AG10803 (cell line): ENCODE measurements at places on chromosomes 4 and X.

DNA sequence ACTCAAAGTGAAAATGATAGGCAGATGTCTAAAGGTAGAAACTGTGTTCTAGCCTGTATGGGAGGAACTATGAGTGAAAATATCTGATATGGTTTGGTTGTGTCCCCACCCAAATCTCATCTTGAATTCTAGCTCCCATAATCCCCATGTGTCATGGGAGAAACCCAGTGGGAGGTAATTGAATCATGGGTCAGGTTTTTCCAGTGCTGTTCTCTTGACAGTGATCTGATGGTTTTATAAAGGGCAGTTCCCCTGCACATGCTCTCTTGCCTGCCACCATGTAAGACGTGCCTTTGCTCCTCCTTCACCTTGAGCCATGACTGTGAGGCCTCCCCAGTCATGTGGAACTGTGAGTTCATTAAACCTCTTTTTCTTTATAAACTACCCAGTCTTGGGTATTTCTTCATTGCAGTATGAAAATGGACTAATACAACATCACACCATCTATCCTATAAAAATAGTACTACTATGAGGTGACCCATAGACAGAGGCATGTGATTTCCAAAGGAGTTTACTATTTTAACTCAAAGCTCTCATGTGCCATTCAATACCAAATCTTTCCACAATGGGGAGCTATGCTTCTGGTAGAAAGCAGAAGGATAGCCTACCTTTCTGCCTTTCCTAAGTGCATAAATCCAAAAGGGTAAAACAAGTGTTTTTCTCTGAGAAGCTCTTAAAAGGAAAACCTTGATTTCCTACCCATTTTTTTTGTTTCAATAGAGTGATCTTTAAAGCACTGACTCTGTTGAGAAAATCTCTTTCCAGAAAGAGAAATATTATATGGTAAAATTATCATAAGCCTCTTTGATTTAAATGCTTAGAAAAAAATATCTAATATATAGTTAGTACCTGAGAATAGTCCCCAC, 38.8 kb downstream of the SEC31A start:
- peak; percentile 29 for DNase-seq

DNA sequence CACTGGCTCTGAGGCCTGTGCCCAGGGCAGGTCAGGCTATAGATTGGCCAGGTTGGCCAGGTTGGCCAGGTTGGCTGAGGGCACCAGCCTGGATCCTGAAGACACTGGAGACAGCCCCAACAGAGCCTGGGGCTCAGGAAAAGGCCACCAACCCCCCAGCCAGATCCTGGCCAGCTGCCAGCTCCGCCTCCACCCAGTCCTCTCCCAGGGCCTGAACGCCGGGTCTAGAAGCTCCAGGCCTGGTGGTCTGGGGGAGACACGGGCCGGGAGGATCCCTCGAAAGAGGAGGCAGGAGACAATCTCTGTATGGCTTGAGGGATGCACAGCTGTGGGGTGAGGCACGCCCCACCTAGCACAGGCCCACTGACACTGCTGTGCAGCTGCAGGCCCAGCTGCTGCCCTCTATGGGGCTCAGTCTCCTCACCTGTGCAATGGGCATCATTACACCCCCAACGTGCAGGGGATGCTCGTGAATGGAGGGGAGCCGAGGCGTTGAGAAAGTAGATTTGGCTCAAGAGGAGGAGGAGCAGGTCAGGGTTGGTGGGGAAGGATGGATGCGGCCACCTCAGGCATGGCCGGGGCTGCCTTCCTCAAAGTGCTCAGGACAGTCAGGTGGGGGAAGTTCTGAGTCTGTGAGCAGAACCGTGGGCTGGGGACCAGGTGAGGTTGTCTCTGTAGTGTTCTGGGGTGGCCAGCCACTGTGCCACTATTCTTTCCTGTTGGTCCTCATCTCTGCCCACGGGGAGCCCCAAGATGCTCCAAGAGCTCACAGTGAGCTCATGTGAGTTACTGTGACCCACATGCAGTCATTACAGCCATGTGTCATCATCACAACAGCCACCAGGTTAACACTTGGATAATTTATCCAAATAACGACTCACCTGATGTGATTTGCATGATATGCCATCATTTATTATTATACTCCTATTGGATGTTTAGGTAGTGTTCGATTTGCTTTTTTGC, 10.8 kb upstream of the GAGE10 start:
- DNase-seq: no peak

GRCh38 chr4:38762560-38762959, 20.2 kb downstream of the TLR10 start:
- DNase-seq: no peak

DNA sequence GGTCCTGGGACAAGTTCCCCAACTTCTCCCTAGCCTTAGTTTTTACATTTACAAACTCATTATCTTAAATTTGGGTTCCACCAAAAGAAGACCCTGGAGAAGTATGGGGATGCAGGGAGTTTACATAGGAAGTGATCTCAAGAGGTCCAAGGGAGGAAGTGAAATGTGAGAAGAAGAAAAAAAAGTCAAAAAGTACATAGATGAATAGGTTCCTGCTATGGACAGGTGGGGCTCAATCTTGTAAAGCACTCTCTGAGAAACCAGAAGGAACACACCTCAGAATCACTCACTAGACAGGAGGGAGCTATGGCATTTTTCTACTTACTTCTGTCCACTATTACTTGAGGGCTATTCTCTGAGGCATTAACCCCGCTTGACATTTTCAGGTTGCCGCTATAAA, 56.6 kb downstream of the ARHGAP6 start:
- DNase-seq: no peak

GRCh38 chr4:124970011-124970410, 257.5 kb upstream of the ANKRD50 start:
- peak; percentile 59 for DNase-seq

GRCh38 chr4:140740422-140740821, 15.8 kb downstream of the TBC1D9 start:
- DNase-seq: no peak

DNA sequence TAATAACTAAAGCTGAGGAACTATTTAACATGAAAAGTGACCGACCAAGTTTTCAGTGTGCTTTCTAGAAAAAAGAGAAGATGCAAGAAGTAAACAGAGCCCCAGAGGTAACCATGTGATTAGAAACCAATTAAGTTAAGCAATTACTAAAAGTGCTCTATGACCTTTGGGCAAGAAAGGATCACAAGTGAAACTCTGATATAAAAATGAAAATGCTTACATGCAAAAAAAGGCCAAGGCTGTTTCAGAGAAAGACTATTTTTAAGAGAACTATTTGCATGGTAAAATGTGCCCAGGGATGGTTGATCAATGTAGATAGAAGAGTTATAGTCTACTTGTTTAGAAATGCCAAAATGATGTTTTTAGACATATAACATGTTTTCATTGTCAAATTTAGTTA, 22.0 kb downstream of the KLHL15 start:
- no peak for DNase-seq

DNA sequence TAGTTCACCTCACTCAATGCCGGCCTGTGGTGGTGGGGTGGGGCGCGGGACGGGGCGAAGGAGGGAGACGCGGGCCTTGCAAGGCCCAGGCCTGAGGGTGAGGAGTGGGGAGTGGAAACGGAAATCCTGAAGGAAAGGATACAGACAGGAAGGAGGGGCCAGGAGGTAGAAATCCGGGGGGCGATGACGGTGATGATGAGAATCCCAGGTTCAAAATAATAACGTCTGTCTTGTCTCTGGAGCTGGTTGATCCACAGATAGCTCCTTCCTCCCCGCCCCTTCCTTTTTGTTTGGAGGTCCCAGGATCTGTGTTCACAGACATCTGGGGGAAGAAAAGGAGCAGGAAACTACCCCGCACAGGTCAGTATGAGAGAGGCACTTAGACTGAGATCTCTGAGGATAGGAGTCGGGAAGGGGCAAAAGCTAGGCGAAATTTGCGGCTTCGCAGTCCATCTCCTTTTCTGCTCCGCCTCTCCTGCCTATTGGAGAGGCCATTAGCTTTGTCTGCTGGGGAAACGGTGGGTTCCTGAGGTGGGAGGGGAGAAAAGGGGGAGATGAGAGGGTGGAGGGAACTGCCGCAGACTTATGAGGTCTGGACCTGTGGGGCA, 746 bp downstream of the TCEAL7 start:
- no peak for DNase-seq

DNA sequence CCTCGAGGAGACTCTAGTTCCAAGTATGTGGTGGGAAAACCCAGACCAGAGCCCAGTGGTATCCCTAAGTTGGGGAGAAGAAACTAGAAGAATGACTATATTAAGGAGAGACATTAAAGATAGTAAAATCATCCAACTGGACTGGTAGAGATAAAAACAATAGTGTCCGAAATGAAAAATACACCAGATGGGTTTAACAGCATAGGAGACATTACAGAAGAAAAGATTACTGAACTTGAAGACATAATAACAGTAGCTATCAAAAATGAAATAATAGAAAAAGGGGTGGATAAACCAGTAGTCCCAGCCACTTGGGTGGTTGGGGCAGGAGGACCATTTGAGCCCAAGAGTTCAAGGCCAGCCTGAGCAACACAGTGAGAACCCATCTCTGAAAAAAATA, 31.9 kb downstream of the SMIM14 start:
- no peak for DNase-seq

GRCh38 chr4:105060628-105061027, 86.0 kb upstream of the TET2 start:
- no peak for DNase-seq

- peak; percentile 4 for DNase-seq
Measured at GRCh38 chr4:138438608-138439007, 196.5 kb upstream of the SLC7A11 start.

DNA sequence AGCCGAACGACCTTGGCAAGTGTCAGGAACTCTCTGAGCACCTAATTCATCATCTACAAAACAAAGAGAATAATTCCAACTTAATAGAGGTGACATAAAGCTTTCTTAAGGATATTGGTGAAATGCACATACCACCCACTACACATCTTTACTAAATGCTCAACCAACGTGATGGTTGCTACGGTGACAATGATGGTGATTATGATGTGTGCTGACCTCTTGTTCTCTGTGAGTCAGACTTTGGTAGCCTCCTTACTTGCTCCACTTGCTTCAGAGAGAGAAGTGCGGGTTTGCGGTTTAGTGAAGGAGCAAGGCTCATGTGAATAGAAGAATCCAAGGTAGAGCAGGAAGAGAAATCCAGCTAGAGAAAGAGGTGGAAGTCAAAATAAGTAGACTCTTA, 52.8 kb upstream of the CLNK start:
- DNase-seq: no peak
